ENCODE measurements at places on chromosomes 2 and 18. TPM values are rescaled to one million over a fixed set of nuclear protein-coding genes. Genes with fewer than 3 reads are reported as not detected.

SERPINB11 gene
- not detected for total RNA-seq

SKA1 gene
- total RNA-seq: 5.6 TPM

MAP3K19 gene
- not detected for total RNA-seq

CACNB4 gene
- 0.11 TPM for total RNA-seq

CTIF gene
- total RNA-seq: 49.2 TPM

RESP18 gene
- not detected for total RNA-seq

ACMSD gene
- total RNA-seq: not detected

PDCD1 gene
- not detected for total RNA-seq
